ENCODE measurements at places on chromosomes 3 and 15.

DNA sequence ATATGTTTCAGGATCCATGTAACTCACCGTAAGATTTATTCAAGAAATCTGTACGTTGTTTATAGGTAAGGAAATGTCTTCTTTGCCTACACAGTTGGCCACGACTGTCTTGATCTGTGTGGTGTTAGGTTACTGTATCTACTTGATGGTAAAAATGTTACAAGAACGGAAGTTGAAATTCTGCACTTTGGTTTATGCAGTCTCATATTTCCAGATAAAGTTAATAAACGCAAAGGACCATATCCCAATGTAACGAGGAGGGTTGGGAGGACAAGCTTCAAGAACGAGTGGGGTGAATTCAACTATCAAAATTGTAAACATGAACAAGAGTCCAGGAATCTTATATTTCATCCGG is 1.0 kb downstream of the USF3 start:
- no peak for DNase-seq

DNA sequence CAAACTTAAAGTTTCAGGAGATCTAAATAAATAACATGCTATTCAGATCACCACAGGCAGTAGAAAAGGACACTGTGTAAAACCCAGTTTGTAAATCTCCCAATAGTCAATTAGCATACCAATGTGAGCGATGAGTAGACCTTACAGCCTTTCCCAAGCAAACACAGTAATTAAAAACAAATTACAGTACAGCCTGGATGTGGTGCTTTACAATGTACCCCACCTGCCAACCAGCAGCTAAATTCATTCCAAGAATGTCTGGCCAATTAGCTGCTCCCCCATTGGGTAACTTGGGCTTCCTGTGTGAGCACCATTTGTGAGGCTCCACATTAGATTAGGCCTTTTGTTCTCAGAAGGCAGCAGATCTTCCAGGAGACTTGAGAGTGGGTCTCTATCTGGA is 635.0 kb downstream of the TBL1XR1 start:
- DNase-seq: no peak

DNA sequence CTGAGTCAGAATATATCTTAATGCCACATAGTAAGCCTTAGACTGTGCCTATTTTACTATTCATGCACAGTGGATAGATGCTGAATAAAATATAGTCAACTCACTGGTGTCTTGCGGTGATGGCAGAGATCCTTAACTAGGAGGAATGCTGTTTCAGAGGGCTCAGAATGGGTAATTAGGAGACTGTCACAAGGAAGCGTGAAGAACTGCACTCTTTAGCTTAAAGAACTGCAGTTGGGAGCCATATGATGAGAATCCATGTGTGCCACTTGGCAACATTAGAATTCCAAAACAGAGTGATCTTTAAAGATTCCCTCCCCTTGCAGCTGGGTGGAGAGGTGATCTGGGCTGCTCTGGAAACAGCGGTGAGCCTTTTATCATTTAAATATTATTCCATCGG is 357.6 kb downstream of the MCTP2 start:
- no peak for DNase-seq

GRCh38 chr3:21634112-21634511 is 116.9 kb downstream of the ZNF385D start:
- DNase-seq: no peak

GRCh38 chr3:130656627-130657026 is 90.0 kb downstream of the PIK3R4 start:
- DNase-seq: no peak

GRCh38 chr3:72814308-72814707 is 33.9 kb downstream of the SHQ1 start:
- no peak for DNase-seq

DNA sequence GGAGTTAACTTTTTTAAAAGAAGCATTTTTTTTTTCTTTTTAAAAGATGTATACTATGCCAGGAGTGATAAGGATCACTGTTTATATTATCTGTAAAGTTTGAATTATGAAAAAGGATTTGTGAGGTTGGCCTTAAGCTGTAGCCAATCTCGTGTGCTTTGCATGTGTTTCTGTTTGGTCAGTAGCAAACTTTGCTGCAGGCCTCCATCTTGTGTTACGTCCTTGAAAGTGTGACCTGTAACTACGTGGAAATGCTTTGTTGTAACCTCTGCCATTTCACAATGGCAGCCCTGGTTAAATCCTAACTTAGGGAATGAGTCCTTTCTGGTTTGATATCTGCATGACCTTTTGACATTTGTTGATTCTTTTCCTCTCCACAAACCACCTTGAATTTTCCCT is 1345.6 kb downstream of the NSUN3 start:
- DNase-seq: no peak

DNA sequence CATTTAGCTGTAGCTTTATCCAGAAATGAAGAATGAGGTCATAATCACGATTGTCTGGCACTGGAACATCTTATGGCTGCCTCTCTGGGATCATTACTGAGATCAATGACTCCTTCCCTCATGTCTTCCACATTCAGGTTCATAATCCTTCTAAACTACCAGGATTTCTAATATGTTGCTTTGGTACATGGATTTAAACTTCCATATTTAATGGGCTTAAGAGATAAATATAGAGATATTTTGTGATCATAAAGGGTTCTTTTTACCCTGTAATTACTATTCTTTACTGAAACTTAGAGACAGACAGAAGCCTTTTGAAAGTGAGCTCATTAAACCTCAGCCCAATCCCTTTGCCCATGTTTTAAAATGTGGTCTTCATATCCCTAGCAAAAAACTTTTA is 575.4 kb upstream of the ALCAM start:
- no peak for DNase-seq

DNA sequence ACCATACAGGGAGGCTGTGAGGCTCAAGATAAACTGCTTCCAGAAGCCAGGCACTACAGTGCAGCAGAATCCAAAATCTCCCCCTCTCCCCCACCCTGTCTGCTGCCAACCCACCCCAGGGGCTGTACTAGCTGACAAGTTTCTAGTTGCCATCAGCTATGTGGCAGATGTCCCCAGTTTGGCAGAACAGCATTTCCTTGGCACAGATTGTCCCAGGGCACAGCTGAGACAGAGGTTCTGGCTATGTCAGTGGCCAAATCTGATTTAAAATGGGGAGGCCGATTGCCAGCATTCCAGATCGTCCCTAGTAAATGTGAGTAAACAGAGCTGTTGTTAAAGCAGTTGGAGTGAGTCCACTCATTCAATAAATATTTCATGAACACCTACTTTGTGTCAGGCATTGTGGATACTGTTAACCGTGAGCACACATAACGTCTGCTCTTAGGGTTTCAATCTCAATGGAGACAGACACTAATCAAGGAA is 28.0 kb upstream of the CCDC174 start:
- no peak for DNase-seq

DNA sequence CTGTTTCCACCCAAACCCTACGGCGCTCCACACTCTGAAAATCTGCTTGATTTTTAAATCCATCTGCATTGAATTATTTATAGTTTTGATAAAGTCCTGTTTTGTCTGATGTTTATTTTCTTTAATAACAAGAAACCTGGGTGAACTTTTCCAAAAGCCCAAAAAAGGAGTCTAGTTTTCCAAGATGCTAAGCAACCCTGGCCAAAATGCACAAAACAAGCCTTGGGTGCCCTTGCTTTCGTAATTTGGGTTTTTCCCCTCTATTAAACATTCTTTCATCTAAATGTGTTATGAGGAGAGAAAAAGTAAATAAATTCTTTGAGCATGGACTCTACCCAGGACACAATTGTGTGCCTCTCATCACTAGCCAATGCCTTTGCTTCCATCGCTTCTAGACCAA is 468.9 kb downstream of the MCTP2 start:
- DNase-seq: no peak

- DNase-seq: no peak
Measured at GRCh38 chr15:26864664-26865191, 2.1 kb upstream of the GABRA5 start.

DNA sequence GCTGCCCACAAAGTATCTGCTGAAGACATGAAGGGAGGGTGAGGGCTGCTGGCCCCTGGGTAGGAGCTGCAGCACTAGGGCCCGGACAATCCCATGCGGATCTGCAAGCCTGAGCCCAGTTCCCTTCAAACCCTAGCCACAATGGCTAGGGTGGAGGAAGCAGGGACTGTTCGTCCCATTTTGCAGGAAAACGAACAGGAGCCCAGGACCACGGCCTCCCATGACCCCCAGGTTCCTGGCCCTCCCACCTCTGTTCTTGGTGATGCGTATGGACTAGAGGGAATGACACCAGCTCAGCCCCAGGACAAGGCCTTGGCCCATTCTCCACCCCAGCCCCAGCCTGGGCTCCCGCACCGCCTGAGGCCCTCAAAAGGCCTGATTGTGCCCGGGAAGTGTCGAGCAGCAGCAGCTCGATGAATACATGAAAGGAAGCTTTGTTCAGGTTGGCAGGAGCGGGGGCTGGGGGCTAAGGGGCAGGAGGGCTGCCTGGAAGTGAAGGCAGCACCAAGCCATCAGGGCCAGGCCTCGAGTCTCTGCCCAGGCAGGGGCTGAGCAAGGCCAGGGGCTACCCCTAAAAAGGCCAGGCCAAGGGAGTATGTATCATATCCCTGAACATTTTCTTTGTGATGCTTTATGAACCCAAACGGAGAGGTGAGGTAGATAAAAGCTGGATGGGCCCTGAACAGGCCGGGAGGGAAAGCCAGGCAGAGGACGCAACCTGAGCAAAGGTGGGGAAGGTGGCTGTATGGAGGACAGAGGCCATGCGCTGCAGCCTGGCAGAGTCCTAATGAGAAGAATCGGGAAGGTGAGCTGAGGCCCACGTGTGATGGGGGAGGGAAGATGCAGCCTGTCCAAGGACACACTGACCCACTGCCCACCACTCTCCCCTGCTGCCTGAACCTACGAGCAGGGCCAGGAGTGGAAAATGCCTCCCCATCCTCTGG is 12.2 kb downstream of the SEMA7A start:
- DNase-seq: no peak

DNA sequence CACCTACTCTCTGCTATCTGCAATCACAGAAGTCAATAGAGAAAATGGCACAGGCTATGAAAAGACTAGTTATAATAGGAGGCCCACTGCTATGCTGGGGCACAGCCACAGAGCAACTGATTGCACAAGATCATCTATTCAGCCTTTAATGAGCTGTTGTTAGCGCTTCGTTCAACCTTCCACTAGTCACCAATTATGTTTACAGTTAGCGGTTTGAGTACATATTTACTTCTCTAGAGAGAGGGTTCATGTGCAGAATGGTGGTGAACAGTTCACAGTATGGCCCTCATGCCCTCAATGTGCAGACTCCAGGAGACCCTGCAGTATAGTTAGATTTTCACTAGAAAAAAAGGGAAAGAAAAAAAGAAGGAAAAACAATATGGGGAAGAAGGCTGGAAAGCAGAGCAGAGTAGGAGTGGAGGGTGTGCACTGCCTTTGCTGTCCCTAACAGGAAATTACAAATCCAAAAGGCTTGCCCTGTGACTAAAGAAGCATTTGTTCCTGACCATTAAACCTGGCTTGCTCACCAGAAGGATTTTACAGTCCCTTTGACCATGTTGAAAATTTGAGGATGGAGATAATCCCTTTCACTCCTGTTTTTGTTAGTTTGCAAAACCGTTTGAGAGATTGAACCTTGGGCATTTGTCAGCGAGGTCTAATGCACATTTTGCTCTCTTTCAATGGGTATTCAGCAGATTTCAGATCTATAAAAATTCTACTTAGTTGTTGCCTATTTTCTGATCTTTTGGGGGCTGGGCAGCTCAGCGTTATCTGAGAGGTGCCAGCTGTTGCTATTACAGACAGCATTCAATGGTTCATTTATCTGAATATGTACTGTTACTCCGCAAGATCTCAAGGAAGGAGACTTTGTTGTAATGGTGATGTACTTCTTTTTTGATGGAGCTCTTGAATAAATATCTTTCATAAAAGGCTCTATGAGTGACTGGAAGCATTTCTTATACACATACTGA is 296.1 kb downstream of the LSAMP start:
- DNase-seq: no peak

GRCh38 chr15:70437882-70438451 is 325.4 kb downstream of the UACA start:
- no peak for DNase-seq

DNA sequence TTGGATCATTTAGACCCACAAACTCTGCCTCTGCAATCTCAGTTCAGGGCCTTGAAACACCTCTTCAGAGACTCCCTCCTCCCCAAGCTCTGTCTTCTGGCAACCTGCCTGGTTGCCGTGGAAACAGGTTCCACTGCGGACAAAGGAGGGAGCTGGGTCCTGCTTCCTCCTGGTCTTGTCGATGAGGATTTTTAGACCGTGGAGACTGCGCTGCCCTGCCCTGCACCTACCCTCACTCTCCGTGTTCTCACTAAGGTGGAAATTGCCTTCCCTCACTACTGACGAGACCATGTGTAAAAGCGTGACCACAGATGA is at the start of gene RTP1:
Gene RTP1, plus strand, starts transcription at position 152 of the 315 bp plus-strand sequence. Its CDS starts 30 bp downstream, at position 182.
- no peak for DNase-seq

DNA sequence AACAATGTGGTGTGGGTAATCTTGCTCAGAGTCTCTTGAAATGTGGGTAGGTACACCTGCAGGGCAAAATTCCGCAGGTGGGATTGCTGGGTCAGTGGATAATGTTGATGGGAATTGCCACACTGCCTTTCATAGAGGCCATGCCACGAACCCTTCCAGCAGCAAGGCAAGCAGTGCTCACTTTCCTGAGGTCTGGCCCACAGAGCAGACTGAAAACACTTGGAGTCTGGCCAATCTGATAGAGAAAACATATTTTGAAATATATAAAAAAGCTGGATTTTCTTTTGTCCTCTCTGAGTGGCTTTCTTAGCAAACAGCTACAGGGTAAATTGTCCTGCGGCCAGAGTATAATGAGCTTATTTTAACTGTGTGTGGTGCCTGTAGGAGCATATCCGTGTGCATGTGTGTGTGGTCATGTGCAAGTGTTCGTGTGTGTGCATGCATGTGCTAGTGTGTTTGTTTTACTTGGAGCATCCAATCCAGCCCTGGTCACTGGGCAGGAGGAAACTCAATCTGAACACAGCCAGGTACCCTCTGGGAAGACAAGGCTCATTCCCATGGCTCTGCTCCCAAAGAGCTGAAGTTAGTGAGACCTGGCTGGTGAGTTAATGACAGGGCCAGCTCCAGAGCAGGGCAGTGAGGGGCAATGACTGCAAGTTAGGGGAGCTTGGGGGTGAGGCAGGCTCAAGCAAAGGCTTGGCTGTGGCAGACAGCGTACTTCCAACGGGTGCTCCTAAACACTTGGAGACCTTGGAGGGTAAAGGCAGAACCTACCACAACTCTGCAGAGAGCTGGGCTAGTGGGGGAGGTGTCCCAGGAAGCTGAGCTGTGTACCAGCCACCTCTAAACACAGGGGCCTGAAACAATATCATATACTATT is 91.3 kb downstream of the PLXNA1 start:
- DNase-seq: no peak

- DNase-seq: no peak
Measured at GRCh38 chr15:57606816-57607215, 15.1 kb downstream of the MYZAP start.

GRCh38 chr3:108221393-108221792 is 831 bp downstream of the IFT57 start:
- DNase-seq: no peak

DNA sequence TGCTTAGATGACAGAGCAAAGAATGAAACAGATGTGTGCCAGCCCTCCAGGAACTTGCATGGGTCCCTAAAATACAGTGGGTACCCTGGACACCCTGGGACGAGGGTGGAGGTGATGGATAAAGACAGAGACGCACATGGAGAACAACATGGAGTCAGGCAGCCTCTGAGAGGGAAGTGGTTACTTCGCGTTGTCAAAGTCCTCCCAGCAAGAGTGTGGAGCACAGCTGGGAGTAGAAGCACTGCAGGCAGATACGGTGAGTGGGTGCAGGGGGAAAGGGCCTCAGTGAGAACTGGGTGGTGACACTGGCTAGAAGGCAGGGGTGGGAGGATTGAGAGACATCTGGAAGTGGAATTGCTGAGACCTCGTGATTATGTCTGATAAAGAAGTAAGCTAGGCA is 70.8 kb upstream of the PRR20G start:
- DNase-seq: no peak
